ENCODE measurements at places on chromosomes 1 and 21.

- DNase-seq = no peak
These were observed 246.7 kb upstream of the NFIA start for GRCh38 chr1:60835649-60836048.

- peak; percentile 82 for DNase-seq
These were observed 253.5 kb downstream of the AKT3 start for GRCh38 chr1:243596431-243597062.

- DNase-seq = no peak
These were observed 36.2 kb upstream of the LRIG2 start for GRCh38 chr1:113036639-113037321.

DNA sequence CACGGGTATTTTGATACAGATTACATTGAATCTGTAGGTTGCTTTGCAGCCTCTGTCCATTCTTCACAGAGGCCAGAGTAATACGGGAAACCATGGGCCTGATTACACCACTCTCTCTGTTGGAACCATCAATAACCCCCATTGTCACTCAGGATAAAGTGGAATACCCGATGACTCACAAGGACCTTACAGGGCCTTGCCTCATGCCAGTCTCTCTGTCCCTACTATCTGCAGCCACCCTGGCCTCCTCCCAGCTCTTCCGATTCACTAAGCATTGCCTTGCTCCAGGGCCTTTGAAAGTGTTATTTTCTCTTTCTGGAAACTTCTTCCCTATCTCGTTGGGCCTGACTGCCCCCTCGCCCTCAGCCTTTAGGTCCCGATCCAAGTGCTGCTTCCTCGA lies 61.7 kb downstream of the HMGB4 start:
- no peak for DNase-seq

- DNase-seq = no peak
These were observed 82.8 kb upstream of the ATP1A1 start for GRCh38 chr1:116290085-116290705.

GRCh38 chr1:42165511-42166210 lies 1.1 kb upstream of the GUCA2A start:
- DNase-seq = no peak

All from CD4-positive, alpha-beta T cell treated with Interleukin-4 for 4 hours (primary cell).